Stimulated activated CD8-positive, alpha-beta memory T cell treated with anti-CD3 and anti-CD28 coated beads, Interleukin-2, amount 100 ng/mL, for 1 hour (primary cell): ENCODE measurements at places on chromosomes 3 and 15.

DNA sequence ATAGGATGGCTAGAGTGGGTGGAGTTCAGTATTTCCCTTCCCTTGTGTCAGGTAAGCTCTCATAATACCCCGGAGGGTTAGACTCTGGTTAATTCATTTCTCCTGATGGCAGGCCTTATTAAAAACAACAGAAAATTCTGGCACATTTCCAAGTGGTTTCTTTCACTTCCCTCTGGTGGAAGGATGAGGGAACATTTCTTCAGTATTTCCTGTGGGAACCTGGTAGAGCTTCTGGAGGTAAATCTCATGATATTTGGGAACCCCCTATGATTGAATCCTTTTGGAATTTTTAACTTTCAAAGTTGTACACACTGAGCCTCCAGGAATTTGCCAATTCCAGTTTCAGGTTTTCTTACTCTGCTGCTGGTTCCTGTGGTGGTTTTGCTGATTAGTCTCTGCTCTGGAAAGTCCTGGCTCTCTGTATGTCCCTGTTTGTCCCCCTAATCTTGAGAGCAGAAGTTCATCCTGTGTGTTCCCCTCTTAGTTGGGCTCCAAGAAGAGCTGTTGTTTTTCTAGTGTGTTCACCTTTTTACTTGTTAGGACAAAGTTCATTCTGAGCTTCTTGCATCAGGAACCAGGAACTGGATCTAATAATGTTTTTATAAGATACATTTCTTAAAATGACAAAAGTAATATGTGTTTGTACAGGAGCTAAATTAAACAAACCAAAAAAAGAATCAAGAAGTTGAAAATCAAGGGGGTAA lies 12.1 kb downstream of the CHRNA7 start:
- DNase-seq, result no peak

- DNase-seq, result no peak
Observed at GRCh38 chr15:60906146-60906674, 322.9 kb downstream of the RORA start.

- no peak for DNase-seq
Observed at GRCh38 chr15:40803688-40804087, 3.2 kb upstream of the ZFYVE19 start.

- no peak for DNase-seq
Observed at GRCh38 chr15:31869686-31870307, 160.5 kb upstream of the CHRNA7 start.

DNA sequence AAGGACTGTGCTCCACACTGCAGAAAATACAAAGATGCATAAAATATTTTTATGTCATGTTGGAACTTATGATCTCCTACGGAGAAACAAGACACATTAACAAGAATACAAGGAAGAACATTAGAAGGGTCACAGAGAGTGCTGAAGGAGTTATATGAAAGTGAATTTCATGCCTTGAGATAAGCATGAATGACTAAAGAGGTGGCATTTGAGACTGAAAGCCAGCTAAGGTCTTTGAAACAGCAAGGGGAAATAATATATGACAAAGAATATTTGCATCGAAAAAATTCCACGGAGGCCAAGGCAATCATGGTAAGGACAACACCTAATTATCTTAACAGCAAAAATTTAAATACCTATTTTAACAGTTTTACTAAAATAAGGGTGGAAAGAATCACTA lies 12.5 kb downstream of the GSK3B start:
- no peak for DNase-seq

DNA sequence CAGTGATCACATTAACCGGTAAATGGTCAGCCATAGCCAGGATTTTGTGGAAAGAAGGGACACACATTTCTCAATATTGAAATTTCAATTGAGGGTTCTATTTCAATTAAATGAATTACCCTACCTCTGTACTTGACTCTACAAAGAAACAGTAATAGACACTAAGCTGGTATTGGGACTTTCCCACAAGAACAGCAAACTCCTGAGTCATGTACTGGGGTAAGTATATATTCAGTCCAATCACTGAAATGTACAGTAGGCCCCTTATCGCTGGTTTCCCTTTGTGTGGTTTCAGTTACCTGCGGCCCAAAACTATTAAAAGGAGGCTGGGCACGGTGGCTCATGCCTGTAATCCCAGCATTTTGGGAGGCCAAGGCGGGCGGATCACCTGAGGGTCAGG lies 17.6 kb downstream of the ASB14 start:
- no peak for DNase-seq

DNA sequence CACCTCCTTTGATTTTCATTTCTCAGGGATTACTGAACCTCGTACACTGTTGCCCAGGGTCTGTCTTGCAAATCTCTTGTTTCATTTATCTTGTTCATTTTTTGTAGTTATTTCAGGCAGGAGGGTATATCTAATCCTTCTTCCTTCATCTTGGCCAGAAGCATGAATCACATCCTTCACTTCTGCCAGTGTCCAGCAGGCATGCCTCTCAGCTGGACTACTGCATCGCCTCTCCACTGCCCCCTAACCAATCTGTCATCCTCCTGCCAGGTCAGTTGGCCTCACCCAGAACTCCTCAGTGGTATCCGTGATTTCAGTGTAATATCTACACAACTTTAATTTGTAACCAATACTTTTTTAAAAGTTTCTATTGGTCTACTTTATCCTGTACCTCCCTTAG lies 297.9 kb downstream of the GABRG3 start:
- DNase-seq, result no peak

- no peak for DNase-seq
Observed at GRCh38 chr3:12840591-12841148, 695 bp downstream of the RPL32 start.

- no peak for DNase-seq
Observed at GRCh38 chr3:196251918-196252317, 35.6 kb downstream of the SLC51A start.

DNA sequence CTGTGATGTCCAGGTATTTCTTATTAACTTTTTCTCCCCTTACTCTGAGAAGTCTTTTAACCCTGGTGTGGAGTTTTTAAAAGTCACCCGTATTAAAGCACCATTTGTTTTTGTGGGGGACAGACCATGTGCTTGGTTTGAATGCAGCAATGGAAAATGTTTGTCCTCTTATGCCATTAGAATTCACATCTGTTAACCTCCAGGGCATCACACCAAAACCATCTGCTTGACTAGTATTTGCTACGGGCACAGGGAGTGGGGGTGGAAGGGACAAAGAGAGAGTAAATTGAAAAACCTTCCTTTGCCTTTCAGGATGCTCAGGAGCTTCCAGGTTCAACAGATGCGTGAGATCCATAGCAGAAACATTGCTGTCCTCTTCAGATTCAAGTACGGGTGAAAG lies 61.4 kb upstream of the GOLGA8B start:
- no peak for DNase-seq

- no peak for DNase-seq
Observed at GRCh38 chr15:52180851-52181450, 10.2 kb downstream of the GNB5 start.
